NCI-H1105 (cell line): ENCODE measurements at places on chromosomes 5 and 9.

DNA sequence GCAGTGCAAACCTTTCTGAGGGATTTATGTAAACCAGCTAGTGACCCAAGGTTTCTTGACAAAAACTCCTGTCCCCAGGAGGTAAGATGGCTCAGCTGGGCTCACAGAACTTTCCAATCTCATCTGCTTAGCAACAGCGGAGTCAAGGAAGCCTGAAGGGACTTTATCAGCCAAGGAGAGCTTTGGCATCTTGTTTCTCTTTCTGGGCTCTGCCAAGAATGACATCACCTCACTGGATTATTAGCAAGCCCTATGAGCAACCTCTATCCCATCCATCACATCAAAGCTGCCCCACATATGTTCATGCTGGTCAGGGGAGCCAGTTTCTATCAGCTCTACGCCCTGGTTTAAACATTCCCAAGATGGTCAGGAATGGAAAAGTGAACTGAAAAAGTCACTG lies 461.3 kb downstream of the ENC1 start:
- DNase-seq = no peak

DNA sequence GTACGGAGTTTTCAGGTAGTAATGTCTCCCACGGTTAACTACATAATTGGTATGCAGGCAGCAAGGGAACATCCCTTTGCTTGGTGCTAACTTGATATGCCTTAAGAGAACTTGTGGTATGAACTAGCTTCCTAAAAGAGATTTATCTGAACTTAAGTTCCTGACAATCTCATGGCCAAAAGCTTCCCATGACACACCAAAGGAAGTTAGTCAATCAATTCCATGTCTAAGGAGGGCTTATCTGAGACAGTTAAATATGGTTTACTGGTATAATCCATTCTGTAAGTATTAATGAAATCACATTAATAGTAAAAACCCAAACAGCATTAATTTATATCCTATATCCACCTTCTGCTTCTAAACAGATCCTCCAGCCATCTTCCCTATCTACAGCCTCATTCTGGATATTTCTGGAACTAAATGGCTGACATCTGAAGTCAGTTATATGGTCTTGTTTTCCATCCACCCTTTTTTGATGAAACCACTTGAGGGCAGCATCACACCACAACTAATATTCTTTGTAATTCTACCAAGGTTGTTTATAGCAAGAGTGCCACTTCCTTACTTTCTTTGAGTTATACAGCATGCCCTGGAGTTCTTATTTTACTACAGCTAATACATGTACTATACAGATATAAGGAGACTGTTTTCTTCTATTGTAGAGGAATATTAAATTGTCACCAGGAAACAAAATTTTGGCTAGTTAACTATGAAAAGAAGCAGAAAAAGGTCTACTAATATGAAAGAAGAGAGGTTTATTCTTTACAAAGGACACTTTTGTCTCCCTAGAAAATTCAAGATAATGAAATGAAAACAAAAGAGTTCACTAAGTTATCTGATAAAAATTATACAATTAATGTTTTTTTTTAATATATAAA lies 34.7 kb downstream of the SHOC1 start:
- DNase-seq = peak; percentile 52

- no peak for DNase-seq
Observed at GRCh38 chr5:69048230-69048629, 45.6 kb upstream of the SLC30A5 start.

DNA sequence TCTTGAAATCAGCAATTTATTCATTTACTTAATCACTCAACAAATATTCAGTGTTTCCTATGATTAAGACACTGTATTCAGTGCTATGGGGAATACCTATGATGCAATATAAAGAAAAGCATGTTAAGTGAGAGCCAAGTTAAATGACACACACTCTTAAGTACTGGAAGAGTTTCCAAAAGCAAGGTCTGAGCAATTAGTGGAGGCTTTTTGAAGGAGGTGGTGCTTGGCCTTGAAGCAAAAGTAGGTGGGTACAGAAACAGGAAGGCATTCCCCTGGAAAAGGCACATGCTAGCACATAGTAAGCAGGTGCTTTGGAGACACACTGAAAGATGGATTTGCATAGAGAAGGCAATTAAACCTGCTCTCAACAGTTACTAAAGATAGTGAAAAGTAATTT lies 4.0 kb downstream of the TSLP start:
- DNase-seq = no peak

DNA sequence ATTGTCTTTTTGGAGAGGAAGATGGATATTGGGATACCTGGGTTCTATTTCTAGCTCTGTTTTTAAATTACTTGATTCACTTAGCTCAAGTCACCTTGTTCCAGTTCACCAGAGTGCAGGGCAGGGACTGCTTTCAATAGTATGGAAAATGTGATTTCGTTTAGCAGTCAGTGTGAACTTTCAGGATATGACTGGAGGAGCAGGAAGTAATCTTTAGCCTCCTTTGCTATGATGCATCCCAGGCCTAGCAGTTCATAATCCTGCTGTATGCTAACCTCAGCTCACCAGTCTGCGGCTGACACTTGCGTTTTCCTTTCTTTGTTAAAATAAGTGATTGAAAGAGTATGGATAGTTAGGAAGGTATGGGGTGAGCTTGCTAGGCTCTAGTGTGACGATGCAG lies 169.7 kb downstream of the ARHGAP26 start:
- DNase-seq = no peak

GRCh38 chr9:87271696-87272477 lies 225.8 kb upstream of the DAPK1 start:
- no peak for DNase-seq

- no peak for DNase-seq
Observed at GRCh38 chr9:106689089-106689488, 173.9 kb upstream of the ZNF462 start.

- no peak for DNase-seq
Observed at GRCh38 chr5:2697041-2697440, 54.4 kb downstream of the IRX2 start.

DNA sequence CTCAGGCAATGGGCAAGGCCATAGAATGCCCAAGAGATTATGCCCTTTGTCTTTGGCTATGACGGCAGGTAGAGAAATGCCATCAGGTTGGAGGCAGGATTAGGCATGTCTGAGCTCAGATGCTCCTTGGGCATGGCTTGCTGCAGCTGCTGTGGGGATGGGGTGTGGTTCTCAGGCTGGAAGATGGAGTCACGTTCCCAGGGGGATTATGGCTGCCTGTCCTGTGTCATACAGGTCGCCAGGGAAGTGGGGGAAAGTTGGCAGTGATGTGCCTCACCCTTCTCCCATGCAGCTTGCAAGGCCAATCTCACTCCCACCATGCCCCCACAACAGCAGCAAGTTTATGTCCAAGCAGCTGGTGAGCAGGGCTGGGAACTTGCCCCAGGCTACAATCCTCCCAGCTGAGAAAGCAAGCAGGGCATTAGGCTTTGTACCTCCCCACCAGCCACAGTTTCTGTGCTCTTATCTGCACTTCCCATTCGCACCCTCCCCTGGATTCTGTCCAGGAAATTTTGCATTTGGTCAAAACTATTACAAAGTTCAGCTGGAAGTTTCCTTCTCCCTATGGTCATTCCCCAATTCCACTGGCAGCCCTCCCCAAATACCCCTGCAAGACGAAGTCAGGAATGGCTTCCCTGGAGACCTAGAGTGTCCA lies 1788.0 kb upstream of the NUDT12 start:
- no peak for DNase-seq
